NCI-H187 (cell line): ENCODE measurements at places on chromosomes 4 and X.

DNA sequence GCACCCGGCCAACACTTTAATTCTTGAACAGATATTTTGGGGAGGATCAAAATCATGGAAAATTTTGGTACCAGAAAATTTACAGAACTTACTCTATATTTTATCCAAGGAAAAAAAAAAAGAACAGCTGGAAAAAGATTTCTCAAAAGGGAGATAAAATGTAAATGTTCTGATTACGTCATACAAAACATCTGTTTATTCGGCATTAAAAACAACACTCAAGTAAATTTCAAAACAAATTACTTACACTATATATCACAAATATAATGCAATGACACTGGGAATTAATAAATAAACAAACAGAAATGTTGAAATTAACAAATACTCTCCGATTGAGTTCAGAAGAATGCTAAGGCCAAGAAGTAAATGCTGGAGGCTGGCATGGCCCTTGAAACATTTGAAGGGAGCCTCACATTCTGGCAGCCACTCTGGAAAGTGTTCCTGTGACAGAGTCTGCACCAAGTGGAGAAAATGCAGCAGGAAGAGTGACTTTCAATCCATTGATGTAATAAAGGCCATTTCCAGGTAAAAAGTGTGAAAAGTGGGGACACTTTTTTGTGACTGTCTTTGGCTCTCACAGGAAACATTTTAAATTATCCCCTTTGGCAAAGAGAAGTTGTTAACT is 486.0 kb upstream of the CTSO start:
- no peak for DNase-seq

- no peak for DNase-seq
Observed at GRCh38 chrX:92230628-92231027, 451.5 kb downstream of the PCDH11X start.

DNA sequence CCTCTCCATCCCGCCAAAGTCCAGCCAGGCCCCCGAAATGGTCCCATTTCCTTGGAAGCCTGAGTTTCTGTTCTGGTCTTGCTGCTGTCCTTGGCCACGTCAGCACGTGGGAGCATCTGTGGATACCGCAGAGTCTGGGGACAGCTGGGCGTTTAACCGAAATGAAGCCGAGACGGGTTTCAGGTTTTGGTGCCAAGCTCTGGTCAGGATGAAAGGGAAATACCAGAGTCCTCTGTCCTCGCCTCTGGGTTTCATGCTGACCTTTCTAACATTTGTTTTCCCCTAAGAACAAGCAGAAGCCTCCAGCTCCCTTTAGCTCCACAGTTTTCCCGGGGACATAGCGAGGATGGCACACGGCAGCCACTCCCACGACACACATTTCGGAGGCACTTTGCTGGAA is 19.7 kb downstream of the SHOX start:
- DNase-seq, result no peak

DNA sequence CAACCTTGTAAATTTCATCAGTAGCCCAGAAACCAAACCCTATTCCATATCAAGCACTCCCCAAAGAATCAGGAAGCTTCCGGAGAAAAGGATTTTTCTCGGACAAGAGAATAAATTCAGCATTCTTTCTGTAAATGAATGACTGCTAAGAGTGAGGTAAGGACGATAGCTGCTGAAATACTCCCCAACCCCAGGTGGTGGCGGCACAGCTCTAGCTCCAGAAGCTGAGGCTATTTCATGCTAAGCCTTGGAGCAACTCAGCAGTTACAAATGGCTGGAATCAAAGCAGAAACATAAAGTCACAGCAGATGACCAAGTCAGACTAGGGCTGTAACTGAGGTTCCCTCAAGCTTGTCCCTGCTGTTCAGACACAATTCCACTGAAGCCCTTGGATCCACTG is 13.9 kb upstream of the PCDH19 start:
- no peak for DNase-seq

DNA sequence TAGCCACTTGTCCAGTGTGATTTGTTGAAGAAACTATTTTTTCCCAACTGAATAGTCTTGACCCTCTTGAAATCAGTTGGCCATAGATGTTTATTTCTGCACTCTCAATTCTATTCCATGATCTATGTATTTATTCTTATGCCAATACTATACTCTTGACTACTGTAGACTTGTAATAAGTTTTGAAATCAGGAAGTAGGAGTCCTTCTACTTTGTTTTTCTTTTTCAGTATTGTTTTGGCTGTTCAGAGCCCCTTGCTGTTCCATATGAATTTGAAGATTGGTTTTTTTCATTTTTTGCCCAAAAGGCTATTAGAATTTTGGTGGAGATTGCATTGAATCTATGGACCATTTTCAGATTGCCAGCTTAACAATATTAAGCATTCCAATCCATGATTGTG is 10.2 kb downstream of the SAP30 start:
- no peak for DNase-seq

DNA sequence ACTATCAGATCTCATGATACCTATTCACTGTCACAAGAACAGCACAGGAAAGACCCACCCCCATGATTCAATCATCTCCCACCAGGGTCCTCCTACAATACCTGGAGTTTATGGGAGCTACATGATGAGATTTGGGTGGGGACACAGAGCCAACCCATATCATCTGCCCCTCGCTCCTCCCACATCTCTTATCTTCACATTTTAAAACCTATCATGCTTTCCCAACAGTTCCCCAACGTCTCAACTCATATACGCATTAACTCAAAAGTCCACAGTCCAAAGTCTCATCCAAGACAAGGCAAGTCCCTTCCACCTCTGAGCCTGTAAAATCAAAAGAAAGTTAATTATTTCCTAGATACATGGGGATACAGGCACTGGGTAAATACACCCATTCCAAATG is 1185.2 kb downstream of the PCDH7 start:
- no peak for DNase-seq

DNA sequence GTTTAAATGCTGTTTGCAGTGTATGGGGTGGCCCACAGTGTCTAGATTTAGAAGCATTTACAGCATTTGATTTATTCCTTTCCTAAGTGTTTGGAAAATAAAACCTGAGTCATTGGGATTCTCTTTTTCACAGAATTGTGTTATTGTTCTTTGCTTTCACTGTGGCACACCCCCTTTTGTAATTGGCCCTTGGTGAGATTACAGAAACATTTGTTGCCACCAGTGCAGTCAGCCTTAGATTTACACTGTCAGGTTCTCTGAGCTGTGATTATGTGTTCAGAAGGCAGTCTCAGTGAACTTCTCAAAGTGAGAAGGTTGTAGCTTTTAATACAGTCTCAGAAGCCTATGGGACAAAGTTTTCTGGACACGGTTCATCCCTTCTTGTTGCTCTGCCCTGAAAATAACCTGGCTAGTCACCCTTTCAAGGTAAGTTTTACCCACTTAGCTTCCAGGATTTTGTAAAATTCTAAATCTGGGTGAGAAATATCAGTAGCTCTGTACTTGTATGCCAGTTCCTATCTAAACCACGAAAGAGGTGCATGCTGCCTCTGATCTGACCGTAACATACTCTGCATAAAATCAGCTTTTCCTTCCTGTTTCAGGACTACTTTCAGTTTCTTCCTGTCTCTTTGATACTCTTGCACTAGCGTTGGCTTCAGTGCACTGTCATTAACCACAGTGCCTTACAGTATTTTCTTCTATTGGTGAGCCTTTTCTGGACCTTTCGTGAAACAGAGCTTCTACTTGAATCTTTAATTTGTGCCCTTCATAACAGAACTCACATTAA is 12.6 kb downstream of the RUFY3 start:
- no peak for DNase-seq

DNA sequence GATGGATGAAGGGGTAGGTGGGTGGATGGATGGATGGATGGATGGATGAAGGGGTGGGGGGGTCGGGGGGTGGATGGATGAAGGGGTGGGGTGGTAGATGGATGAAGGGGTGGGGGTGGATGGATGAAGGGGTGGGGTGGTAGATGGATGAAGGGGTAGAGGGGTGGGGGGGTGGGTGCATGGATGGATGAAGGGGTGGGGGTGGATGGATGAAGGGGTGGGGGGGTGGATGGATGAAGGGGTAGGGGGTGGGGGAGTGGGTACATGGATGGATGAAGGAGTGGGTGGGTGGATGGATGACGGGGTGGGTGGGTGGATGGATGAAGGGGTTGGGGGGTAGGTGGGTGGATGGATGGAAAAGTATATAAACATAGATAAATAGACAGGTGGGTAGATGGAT is 74.2 kb downstream of the PRKX start:
- DNase-seq, result no peak

- DNase-seq, result no peak
Observed at GRCh38 chr4:163279713-163280112, 52.7 kb downstream of the NPY1R start.

DNA sequence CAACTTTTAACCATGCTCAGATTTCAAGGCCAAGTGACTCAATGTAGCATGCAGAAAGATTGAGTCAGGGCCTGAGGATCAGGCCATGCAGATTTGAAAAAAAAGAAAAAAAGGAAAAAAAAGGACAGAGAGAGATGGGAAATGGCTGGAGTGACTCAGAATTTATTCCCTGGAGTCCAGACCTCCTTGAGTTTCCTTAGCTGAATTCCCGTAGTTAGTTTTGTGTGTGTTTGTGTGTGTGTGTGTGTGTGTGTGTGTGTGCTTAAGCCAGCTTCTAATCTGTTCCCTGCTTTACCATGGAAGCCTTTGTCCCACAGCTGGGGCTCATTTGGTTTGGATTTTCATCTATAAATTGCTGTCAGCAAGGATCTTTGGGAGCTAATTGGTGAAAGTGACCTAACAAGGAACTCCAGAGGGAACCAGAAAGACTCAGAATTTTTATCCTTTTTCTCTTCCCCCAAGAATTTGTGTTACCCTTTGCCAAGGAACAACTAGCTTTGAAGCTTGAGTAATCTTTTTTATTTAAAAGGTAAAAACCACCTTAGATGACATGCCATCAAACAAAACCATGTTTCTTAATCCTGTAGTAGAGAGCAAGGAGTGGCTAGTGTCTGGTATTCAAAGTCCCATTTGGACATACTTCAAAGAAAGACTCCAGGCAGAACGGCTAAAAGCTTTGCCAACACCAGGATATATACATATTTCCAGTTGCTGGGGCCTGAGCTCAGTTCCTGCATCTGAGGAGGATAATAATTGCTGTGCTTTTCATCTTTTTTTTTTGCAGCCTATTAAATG is 109.0 kb upstream of the DDIT4L start:
- no peak for DNase-seq

DNA sequence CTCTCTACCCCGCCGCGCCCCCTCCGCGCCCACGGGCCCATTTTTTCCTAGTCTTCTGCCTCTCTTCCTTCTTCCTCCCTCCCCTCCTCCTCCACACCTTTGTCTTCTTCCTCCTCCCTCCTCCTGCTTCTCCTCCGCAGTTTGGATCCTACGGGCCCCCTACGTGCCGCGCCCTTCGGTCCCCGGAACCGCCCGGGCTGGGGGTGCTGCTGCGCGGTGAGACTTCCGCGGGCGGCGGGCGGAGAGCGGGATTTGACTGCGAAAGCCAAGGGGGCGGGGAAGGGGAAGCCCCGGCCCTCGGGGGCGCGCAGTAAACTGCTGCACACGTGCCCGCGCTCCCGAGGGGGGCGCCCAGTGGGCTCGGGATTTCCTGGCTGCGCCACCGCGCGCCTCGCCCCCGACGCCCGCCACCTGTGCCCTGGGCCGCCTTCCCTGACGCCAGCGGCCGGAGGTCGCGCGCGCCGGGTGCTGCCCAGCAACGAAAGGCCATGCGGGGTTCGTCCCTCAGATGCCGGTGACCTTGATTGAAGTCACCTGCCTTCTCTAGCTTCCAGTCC is 3.3 kb upstream of the NKX3-2 start:
- DNase-seq, result no peak

- DNase-seq, result no peak
Observed at GRCh38 chr4:34935739-34936138, 1308.6 kb downstream of the ARAP2 start.

- DNase-seq, result no peak
Observed at GRCh38 chrX:3136161-3136961, 95.1 kb downstream of the ARSF start.

GRCh38 chr4:140556372-140557085 is 12.2 kb downstream of the UCP1 start:
- DNase-seq, result no peak

- no peak for DNase-seq
Observed at GRCh38 chrX:114582698-114583395, 1.0 kb upstream of the HTR2C start.

- no peak for DNase-seq
Observed at GRCh38 chr4:38101563-38101962, 141.4 kb downstream of the PTTG2 start.

- DNase-seq, result no peak
Observed at GRCh38 chr4:121789455-121789854, 11.7 kb upstream of the EXOSC9 start.

- no peak for DNase-seq
Observed at GRCh38 chr4:23614284-23614892, 275.5 kb downstream of the PPARGC1A start.

- DNase-seq, result no peak
Observed at GRCh38 chr4:122632396-122633143, 11.7 kb upstream of the IL21 start.

- no peak for DNase-seq
Observed at GRCh38 chrX:84144281-84144680, 43.7 kb downstream of the RPS6KA6 start.

GRCh38 chrX:114584983-114585842 is 1.3 kb downstream of the HTR2C start:
- no peak for DNase-seq

DNA sequence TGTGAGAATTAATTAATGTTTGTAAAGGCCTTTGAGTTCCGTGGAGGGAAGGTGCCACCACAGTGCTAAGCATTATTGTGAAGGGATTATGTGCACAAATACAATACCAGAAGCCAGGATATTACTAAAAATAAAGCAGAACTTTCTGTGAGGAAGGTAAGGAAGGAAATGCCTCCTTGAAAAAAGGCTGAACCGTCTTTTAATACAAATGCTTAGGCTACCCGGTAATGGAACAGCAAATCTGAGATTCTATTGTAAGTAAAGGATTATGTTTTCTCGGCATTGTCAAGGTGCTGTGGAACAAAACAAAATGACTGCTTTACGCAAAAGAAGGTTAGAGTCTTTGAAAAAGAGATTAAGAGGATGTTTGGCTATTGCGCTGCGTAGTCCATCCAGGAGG is 57.9 kb upstream of the SPRY1 start:
- DNase-seq, result no peak

DNA sequence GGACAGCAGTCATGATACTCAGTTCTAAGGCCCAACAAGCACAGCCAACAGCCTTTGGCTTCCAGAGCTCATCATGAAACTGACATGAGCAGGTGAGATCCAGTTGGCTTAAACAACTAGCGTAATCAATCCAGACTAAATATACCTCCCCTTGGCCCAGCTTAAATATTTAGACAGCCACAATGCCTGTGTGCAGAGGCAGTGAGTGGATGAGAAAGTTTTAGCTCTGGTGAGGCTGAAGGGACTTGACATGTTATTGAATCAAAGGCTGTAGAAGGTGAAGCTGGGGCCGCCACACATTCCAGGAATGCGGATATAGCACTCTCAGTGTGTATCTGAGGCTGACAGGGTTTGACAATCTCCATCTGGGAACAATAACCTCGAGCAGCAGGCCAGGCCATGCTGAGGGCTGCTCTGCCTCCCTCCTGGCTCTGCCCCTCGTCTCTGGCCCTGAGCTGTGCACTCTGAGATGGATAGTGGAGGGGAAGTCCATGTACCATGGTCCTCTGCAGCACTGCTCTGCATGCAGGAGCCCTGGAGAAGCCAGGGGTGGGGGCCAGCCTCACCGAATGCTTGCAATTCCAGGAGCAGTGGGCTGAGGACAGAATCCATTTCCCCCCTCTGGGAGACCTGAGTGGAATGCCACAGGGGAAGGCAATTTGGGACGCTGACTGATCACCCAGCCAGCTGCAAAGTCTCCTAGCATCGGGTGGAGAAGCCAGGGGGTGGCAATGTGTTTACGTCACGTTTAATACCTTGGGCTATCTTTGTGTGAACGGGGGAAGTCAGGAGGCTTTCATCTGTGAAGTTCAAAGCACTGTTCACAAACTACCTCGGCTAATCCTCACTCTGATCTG is 37.3 kb upstream of the RASL11B start:
- DNase-seq, result no peak
